ENCODE measurements at places on chromosomes 2 and 18.

DNA sequence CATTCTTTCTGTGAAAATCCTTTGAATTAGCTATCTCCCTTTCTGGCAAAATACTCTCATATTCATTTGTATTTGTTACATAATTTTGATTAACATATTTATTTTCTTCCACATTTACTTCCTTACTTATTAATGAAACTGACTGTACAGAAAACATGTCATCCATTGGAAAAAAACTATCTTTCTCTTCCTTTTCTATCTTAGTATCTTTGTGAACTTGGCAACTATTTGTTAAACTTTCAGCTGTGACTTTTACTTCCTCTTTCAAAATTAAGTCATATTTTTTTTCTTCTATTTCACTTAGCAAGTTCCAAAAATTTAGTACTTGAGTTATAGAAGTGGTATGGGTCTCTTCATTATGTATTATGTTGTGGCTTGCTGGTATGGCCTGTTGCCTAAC is 2.6 kb downstream of the RAD51AP2 start:
- DNase-seq = no peak

- no peak for DNase-seq
Measured at GRCh38 chr2:235856151-235856854, 311.9 kb downstream of the GBX2 start.

- DNase-seq = no peak
Measured at GRCh38 chr18:56579451-56579850, 58.9 kb downstream of the TXNL1 start.

DNA sequence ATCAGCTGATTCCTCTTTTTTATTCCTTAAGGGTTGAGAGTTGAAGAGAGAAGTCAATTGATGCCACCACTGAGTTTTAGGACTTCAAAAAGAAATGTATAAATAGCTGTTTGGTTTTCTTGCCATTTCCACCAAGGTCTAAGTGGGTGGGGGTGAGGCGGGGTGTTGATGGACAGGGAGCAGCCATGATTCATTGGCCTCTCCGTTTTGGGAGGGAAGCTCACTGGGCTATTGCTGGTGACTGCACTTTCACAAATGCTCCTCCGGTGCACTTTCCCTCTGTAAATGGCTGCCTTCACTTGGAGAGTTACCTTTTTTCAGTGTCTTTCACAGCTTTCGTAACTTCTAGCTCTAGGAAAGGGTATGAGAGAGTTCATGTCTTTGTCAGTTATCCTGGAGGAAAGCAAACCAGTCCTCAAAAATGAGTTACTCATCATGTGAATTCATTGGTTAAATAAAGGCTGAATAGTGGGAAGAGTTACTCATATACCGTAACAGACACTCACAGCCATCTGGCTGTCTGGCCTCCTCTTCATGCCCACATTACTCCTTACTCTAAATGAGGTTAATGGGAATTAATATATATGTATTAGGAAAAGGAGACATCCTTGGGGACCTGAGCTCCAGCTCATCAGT is 17.4 kb upstream of the CTAGE1 start:
- DNase-seq = no peak

DNA sequence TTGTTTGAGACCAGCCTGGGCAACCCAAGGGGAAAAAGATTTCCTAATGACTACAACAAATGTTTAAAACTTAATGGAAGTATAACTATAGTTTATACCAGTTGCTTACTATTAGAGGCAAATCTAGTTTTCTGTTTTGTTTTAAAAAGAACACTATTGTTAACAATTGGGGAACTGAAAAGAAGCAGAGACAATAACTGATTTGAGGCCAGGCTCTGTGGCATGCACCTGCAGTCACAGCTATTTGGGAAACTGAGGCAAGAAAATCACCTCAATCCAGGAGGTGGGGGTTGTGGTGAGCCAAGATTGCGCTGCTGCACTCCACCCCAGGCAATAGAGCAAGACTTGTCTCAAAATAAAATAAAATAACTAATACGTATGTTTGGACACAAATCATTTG is 28.2 kb upstream of the USP34 start:
- DNase-seq = no peak

DNA sequence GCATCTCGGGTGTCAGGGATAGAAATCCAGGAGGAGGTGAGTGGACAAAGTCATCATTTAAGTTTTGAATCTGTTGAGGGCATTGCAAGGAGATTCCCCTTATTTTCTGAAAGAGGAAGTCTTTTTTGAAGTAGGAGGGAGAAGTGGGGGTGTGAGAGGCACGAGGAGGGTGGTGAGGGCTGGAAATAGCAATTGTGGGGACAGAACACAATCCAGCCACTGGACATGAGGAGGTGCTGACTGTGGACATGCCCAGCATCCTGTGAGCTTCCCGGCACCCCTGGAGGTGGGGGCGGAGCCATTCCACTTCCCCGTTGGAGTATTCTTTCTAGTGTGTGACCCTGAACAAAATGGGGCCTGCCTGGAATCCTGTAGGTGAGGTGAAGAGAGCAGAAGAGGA is 310.7 kb upstream of the EPAS1 start:
- no peak for DNase-seq

- no peak for DNase-seq
Measured at GRCh38 chr2:236026841-236027240, 141.3 kb downstream of the GBX2 start.

GRCh38 chr2:37652199-37652640 is 19.2 kb downstream of the CDC42EP3 start:
- no peak for DNase-seq
